ENCODE measurements at places on chromosomes 2 and 18. TPM values are rescaled to one million over a fixed set of nuclear protein-coding genes. Genes with fewer than 3 reads are reported as not detected.

POTEE gene
- not detected for total RNA-seq

DNA sequence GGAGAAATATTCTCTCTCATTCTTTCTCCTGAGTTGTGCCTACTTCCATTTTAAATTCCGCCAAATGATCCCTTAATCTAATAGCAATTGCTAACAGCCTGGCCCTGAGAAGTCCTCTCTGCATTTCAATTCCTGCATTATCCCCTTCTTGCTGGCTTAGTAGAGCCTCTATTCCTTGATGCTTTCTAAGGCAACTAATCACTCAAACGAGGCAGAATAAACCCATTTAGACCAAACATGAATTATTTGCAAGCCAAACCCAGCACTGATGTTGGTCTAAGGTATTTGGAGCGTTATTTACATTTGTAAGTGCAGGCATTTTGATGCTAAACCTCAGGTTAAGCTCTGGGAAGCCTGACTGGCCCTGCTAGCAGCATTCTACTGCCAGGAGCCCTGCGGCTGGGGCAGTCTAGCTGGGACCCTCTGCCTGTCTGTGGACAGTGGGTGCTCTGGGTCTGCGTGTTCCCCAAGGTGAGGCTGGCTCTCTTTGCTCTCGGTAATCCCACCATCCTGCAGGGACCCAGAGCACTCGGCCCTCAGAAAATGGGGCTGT, 173.1 kb upstream of the HS6ST1 start:
- DNase-seq, result no peak

C1QL2 gene
- not detected for total RNA-seq

FSIP2 gene
- 0.29 TPM for total RNA-seq

C2orf92 gene
- total RNA-seq, result 3.8 TPM
